ENCODE measurements at places on chromosomes 2 and 18.

GRCh38 chr2:161998857-161999256 lies 75.2 kb downstream of the DPP4 start:
- no peak for DNase-seq

DNA sequence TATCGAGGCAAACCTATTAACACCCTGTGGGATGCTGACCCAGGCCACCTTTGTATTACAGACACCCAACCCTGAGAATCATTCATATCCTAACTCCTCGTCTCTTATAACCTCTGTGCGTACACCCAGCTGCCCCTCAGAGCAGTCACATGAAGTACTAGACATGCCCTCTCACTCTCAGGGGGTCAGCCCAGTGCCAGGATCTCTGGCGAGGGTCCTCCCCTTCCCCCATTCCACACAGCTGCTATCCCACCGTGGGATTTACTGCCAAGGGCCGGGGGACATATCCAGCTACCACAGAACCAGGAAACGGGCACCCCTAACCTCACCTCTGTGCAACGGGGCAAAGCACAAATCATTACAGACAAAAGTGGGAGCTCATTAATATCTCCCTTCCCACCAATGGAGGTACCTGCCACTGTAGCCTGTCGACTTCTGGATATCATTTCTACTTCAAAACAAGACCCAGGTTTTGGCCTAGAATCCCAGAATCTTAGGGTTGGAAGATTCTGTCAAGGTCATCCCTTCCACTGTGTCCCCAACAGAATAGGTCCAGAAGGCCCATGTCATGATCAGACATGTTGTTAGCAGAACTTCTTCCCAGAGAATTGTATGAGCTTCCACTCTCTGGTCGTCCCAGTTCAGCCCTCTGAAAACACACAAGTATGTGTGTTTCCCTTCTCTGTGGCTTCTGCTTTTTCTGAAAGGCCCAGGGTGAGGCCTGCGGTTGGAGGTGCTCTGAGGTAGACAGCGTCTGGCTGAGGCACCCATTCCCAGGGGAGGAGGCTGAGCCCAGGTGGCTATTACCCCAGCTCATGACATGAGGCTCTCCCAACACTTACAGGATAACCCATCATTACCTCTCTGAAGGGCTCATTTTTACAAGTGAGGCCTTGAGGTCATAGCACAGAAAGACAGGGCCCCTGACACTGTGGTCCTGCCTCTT lies 1.7 kb downstream of the TMBIM1 start:
- DNase-seq: no peak

GRCh38 chr18:30908381-30908780 lies 134.2 kb downstream of the DSC3 start:
- DNase-seq: no peak

DNA sequence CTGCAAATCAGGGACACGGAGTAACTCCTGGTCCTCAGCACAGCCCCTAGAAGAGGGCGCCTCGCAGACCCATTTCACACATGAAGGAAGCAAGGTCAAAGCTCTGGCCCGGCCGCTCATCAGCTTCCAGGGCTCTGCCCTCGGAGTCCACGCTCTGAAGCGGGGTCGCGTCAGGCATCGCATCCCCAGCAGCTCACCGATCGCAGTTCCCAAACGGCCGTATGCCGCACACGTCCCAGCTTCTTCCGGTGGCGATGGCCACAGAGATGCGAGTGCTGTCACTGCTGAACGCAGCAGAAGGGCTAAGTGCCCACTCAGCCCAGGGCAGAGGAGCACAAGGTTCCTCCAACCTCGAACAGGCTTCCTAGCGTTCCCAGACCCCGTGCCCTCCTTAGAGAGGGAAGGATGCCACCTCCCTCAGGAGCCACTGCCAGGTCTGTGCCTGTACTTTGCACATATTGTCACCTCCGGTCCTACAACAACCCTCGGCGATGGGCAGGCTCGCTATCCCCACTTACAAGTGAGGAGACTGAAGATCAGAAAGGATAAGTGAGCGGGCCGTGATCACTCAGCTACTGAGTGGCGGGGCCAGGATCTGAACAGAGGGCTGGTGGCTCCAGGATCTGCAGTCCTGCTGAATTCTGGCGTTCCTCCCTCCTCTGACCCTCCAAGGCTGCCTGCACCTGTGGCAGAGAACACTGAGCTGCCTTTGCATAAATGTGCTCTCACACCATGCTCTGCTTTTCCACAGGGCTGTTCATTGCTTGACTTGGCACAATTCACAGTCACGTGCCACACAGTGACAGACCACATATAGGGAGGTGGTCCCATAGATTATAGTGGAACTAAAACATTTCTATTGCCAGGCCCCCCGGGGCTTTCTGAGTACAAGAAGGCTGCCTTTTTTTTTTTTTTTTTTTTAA lies 71.4 kb downstream of the COPS8 start:
- no peak for DNase-seq

GRCh38 chr18:59876310-59876626 lies 23.5 kb upstream of the PMAIP1 start:
- no peak for DNase-seq

- no peak for DNase-seq
These were observed 15.7 kb upstream of the DPP10 start for GRCh38 chr2:114426756-114427155.

DNA sequence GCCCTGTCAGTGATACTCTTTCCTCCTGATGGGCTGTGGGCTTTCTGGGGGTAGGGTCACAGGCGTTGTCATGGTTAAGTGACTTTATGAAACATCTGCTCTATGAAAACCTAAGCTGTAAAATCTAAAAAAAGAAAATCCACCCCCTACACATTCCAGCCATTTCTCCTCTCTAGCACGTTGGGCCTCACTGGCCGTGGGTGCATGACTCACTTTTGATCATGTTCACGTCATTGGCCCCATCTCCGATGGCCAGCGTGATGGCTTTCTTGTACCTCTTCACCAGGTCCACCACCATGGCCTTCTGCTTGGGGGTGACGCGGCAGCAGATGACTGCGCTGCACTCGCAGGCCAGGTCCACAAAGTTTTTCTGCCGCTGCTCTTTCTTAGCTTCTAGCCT lies 39.3 kb upstream of the NARS1 start:
- DNase-seq: no peak

DNA sequence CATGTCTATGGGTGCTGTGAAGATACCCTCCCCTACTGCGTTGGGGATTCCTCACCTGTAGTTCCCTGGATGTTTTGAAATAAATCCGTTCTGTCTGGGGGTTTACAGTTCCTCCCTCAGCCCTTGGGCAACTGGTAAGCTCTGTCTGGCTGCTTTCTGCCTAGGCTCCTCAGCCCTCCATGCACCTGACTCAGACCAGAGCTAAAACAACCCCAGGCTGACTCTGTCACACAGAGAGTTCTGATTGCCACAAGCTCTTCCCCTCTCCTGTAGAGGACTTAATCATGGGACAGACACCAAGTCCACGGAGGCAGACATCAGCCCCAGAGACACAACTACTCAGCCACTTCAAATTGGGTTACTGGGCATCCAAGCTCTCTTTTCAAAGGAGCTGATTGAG lies 6.3 kb downstream of the VIT start:
- DNase-seq: no peak

DNA sequence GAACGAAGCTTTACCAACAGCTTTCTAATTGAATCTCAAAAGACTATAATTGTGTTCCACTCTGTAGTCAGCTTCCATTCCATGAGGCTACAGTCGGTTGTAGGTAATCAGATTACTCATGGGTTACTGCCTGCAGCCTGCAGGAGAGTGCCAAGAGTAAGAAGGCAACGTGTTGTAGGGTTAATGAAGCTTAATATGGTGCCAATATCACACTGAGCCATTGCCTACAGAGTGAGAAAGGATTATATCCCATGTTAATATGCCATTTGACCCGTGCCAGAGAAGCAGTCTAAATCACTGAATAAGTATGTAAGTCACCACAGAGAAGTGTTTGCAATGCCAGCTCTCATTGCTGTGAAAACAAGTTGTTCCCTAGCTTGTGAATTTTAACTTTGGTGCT lies 734.5 kb upstream of the ACVR2A start:
- DNase-seq: no peak

GRCh38 chr2:64212801-64213321 lies 68.6 kb upstream of the PELI1 start:
- DNase-seq: no peak

DNA sequence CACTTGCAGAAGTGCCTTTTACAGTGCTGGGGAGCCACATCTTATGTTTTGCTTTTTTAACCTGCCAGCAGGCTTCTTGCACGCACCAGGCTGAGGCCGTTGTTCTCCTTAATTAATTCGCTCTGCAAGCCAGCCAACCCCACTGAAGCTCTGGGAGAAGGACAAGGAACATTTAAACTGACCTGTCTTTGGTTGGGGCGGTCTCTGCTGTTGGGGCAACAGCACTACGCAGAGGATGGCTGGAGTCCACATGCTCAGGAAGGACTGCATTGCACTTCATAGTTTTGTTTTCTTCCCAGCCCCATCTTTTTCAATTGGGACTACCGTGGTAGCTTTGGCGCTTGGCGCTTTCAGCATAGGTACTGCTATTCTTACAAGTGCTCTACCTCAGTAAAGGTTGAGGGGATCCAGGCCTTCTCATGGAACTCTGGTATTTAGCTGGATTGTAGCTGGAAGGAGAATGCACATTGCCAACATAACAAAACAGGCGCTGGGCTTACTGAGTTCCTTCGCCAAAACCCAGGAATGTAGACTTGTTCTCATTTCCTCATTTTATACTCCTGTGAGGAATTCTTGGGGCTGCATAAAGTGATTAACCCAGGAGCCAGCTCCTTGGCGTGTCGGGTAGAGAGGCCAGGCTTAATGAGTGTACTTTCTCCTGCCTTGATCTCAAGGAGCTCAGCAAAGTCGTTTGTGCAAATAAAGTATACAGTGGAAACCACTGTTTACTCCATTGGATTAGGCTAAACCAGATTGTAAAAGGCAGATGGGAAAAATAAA lies 146.2 kb downstream of the PRKCE start:
- DNase-seq: no peak
